ENCODE measurements at places on chromosomes 6 and 20.
A peak's percentile ranks its signal among the peaks of the same experiment; 100 is the strongest.

- no peak for DNase-seq
Measured at GRCh38 chr20:44233436-44234016, 13.6 kb upstream of the GDAP1L1 start.

DNA sequence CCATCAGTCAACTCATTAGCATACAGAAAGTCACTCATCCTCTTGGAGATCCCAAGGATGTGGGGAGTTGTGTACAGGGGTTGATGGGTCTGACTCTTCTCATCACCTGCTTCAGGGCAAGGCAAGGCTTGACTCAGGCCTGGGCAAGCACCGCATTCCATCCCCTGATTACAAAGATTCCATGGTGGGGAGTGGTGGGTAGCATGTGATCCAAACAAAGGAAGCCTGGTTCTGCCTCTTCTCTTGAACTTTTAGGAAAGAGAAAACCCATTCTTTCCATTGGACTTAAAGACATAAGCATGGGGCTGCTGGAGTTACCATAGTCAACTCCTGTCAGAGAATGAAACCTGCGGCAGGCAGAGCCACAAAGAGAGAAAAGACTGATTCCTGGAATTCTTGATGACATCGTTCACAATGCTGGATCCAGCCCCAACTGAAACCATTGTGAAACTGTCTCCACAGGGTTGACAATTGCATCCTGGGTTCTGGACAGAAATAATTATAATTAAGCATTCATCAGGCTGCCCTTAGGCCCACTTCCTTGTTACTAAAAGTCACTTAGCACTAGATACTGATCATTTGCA, 235.8 kb upstream of the KCNG1 start:
- peak; percentile 19 for DNase-seq

GRCh38 chr6:79755967-79756366, 124.8 kb downstream of the SH3BGRL2 start:
- DNase-seq: no peak

- no peak for DNase-seq
Measured at GRCh38 chr6:166743406-166744222, 116.6 kb upstream of the RPS6KA2 start.

- peak; percentile 85 for DNase-seq
Measured at GRCh38 chr6:112189494-112189893, 64.9 kb downstream of the LAMA4 start.

GRCh38 chr6:114569669-114570068, 226.8 kb upstream of the HS3ST5 start:
- peak; percentile 15 for DNase-seq

DNA sequence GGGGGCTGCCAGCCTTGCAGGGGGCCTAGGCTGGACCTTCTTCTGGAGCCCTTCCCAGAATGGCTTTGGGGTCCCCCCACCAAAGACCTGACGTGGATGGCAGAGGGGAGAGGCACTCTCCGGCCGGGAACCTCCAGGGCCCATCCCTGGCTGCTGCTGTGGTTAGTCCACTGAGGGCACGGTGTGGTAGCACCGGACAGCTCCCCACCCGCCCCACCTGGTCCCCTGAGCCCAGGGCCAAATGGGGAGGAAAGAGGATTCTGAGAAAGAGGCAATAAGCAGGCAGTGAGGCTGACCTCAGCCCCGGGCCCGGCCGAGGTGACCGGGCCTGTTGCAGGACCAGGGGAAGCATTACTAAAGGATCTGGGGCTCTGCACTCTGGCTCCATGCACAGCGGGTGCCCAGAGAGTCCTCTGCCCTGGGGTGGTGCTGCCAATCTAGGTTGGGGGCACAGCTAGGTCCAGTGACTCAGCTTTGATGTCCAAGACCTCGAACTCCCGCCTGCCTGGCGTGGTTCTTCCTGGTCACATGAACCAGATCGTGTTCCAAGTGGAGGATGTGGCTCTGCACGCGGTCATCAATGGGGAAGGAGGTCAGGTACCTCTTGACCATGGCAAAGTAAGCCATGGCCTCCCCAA, 2.2 kb downstream of the CENPB start:
- no peak for DNase-seq

GRCh38 chr6:48641544-48641943, 530.5 kb upstream of the PTCHD4 start:
- DNase-seq: no peak

DNA sequence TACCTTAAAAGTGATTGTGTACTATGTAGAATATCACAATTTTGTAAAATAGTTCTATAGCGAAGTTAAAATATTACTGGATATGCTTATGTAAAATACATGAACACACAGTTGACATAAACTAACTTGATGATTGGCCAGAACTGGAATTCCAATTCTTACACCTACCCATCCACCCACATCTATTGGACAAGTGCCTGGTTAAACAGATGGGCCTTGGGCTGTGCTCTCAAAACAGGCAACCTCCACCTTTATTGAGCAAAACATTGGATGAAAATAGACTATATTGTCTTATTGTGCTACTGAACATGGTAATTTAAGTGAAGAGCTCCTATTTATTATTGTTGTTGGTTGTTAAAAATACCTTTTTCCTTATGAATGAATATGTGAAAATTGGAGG, 154.0 kb upstream of the FLRT3 start:
- no peak for DNase-seq

- DNase-seq: no peak
Measured at GRCh38 chr20:52268184-52268749, 76.7 kb upstream of the ZFP64 start.

- peak; percentile 70 for DNase-seq
Measured at GRCh38 chr6:26329763-26330511, 35.1 kb upstream of the BTN3A2 start.

GRCh38 chr6:109096208-109096607, 901 bp downstream of the CEP57L1 start:
- DNase-seq: no peak

- no peak for DNase-seq
Measured at GRCh38 chr20:15805154-15805553, 768.1 kb downstream of the KIF16B start.

- DNase-seq: no peak
Measured at GRCh38 chr6:13725570-13725969, 13.9 kb upstream of the RANBP9 start.

DNA sequence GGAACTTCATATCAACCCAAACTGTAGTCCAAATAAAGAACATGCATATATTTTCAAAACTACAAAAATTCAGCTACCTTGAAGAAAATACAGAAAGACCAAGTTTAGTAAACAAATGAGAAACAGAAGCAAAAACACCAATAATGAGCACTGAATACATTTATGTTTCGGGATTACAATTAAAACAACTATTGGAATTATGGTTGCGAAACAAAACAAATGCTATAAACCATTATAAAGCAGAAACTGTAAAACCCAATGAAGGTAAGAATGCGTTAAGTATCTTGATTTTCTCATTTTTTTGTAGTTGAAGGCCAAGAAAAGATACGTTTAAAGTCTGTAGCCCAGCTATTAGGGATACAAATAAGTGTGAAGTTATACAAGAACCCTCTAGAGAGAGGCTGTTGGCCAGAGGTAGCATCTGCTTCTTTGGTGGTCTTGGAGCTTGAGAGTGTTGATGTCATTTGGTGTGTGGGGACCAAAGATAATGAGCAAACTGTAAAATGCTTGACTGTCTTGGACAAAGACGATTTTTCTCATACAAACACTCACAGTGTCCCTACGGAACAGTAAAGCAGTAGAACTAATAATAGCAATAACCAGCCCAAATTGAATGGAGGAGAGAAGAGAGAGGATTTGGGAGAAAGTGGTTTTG, 111.5 kb downstream of the PRND start:
- DNase-seq: peak; percentile 76

GRCh38 chr6:15396808-15397207, 150.9 kb downstream of the JARID2 start:
- no peak for DNase-seq

DNA sequence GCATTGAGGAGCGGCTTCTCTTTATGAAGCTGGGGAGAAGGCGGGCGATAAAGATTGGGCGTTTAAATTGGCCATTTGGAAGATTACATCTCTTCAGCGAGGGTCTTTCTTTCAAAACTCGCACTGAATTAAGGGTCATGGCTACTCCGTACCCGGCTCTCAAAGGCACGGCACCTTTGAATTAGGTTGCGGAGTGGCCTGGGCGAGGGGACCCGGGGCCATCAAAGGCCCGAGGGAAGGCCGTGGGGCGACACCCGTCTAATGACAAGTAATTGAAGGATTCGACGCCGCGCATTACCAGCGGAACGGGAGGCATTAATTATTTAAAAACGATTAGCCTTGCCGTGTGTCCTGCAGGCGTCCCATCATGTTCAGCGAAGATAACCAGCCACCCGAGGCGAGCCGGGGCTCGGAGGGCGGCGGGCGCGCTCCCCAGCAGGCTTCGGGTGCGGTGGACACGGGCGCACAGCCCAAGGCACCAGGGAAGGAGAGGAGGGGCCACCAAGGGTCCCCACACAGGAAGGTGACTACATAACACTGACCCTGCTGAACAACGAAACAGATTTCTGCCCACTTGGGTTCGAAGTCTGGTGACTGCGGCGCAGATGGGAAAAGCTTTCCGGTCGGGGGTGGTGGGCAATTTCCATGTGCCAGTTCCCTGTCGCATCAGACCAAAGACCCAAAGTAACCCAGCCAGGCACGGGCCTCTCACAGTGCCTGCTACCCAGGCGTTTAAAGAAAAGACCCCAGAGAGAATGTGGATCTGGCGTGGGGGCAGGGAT, 7.4 kb downstream of the FOXA2 start:
- no peak for DNase-seq

- DNase-seq: peak; percentile 71
Measured at GRCh38 chr6:6881438-6882225, 226.1 kb upstream of the RREB1 start.

DNA sequence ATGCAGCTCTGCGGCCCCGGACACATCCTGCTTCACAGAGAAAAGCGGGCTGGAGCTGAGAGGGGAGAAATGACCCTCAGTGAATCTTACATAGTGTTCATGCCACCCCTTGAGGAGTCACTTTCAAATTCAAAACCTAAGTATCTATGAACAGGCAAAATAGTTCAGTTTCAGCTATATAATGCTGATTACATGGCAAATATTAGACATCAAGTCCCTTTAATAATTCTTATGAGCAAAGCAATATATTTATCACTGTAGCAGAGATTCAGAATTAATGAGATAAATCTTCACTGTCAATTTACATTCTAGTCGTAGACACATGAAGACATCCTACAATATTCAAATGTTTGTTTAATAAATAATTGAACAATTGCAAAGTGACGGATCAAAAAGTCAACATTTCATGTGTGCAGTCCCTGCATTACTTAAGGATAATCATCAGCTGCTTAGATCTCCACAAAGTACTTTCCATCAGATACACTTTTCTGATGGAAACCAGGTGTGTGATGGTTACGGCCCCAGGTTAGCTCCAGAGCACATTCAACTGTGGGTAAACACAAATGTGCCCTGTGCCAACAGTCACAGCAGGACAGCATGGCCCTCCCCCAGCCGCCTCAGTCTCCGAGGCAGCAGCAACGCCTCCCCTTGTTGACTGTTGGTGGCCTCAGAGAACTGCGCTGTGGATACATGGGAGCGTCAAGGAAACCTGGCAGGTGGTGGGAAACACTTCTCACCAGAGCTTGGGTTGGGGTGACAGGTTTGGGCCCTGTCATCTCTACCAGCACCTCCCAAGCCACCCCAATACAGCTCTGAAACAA, 787 bp upstream of the PRR18 start:
- DNase-seq: no peak

DNA sequence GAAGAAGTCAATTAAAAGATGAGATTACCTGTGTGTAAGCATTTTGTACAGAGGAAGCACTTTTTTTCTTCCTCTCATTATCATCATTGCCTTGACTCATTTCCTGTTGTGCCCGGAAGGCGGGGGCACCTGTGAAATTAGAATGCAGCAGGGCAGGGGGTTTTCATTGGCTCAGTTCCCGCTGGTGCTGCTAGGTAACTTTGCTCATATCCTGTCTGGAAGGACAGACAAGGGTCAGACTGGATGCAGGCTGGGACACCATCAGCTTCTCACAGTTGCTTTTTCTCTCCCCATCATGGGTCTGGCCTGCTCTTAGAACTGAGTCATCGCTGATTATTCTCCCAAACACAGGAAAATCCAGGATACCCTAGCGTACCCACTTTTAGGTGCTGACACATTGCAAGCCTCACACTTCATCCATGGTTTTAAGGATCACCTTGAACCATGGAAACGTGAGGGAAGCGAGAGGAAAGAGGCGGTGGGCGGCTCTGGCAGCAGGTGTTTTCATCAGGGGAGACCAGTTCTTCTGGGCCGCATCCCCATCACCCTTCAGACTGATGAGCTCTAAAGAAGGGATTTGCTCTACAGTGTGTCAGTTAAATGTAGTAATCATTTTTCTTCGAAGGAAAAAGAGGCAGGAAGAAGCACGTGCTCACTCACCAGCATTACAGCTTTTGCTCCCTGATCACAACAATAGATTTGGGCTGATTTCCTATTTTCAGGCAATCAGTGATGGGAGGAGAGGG, 195.7 kb upstream of the SASH1 start:
- no peak for DNase-seq

DNA sequence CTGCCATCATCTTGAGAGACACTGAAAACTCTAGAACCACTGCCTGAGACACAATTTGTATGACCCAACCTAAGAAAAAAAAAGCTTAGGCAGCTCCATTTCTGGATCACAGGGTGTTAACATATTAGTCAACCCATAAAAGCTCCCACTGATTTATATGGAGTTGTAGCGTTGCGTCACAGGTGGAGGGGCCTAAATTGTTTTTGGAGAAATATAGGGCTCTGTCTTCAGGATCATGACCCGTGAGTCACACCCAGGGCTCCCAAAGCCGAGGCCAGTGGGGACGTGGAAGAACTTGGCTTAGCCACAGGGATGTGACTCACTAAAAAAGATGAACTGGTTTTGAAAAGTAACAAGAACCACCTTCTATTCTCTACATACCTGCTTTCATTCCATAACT, 116.5 kb upstream of the BMP2 start:
- no peak for DNase-seq

DNA sequence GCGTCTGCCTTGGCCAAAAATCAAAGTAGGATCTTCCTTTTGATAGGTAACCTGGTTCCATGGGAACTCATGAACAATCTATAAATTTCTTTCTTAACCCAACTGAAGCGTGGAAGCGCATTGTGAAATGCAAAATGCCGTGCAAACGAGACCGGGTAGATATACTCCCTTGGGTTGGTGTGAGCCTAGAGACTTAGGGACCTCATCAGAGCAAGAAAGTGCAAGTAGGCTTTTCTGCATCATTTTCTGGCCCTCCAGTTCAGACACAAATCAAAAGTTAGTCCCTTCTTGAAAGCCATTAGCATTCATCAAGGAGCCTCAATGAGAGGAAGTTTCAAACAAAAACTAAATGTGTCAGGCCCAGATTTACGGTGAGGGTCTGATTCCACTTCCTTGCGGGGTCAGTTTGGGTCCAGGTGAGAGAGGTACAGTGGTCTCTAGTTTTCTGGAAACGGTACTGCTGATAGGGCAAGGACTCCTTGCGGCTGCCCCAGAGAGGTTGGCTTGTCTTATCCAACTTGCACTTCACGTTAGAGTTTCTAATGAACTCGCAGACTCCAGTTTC, 5.3 kb upstream of the ZNF184 start:
- no peak for DNase-seq

- no peak for DNase-seq
Measured at GRCh38 chr20:31829731-31830130, 10.6 kb downstream of the MYLK2 start.

DNA sequence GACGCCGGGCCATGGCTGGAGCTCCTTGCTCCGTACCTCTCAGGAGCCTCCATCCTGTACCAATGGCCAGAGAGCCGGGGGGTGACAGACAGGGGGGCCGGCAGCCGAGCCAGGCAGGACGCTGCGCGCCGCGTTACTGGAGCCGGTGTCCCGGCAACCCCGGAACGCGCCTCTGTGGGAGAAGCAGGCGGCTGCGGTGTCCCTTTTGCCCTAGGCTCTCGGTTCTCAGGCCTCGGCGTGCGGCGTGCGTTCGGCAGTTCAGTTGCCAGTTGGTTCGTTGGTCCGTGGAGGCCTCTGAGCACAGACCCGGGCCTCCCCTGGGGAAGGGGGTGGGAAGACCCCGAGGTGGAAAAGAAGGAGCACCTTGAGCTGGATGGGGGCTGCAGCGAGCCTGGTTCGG, at the start of gene SPATS1:
TSS of gene SPATS1 (plus strand) at position 162 of the 400 bp plus-strand sequence. CDS start 446 bp downstream, outside the sequence.
- DNase-seq: peak; percentile 26
